ENCODE measurements at places on chromosomes 16 and 17.

DNA sequence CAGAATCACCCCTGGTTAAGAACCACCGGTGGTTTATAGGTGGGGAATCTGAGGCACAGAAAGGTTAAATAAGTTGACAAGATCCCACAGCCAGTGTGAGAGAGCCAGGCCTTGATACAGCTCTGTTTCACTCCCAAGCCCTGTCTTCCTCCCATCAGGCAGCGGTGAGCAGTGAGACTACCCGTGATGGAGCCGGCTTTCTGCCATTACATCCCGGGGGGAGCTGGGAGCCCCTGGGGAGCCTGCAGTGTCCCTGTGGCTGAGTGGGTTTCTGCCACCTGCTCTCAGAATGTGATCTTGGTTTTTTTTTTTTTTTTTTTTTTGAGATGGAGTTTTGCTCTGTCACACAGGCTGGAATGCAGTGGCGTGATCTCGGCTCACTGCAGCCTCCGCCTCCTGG is 66.4 kb downstream of the ABCC1 start:
- DNase-seq, result no peak

DNA sequence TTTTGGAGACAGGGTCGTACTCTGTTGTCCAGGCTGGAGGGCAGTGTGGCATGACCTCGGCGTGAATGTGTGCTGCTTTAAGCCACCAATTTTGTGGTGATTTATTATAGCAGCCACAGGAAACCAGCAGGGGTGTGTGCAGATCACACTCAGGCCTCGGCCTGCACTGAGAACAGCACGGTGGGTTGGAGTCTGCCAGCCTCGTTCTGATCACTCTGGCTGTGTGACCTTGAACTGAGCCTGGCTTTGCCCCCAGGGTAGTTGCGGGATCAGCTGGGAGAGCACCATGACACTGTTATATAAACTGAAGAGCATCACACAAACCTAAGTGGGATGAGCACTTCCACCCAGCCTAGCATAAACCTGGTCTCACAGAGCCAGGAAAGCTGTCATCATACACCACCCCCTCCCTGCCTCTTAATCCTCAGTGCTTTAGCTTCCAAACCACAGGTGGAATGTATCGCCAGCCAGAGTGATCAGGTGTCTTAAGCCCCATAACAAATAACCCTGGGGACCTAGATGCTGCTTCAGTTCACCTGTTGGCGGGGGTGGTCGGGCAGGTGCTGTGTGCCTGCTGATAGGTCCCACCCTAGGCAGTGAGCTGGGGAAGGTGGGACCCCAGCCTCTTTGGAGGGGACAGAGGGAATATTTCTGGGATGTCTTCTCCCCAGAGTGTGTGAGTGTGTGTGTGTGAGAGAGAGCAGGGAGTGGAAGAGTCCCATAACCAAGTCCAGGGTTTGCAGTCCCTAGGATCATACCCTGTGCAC is 28.6 kb upstream of the NDRG4 start:
- DNase-seq, result no peak

- DNase-seq, result no peak
Observed at GRCh38 chr17:70795620-70796019, 626.3 kb downstream of the KCNJ2 start.

DNA sequence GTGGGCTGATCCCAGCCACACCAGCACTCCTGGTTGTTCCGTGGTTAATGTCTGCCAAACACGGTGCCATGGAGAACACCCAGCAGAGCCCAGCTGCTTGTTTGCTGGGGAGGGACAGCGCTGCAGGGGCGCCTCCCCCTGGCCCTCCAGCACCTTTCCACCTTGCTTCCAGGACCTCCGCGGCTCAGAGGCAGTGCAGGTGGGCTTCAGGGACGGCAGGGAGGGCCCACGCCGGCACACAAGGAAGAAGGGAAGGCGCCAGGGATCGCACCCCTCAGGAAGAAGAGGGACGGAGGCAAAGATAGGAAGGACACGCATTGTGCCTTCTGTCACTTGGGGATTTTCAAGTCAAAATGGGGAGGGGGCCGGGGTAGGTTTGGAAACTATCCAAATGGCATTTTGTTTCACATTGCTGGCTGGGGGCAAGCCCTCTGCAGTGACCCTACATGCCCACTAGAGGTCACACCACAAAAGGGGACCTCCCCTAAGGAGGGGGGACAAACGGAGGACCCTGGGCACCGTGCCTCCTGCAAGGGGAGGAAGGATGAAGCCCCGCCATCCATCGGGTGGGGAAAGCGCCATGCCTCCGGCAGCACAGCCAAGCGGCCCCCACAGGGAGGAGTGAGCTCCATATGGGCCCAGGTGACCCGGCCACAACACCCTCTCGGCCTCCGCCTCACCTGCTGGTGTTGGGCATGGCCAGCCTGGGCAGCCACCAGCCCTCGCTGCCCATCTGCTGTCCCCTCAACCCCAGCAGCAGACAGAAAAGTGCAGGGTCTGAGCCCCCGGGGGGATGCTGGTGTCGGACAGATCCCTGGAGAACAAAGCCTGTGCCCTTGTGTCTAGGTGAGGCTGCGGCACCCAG is 7.5 kb upstream of the C16orf95 start:
- no peak for DNase-seq

DNA sequence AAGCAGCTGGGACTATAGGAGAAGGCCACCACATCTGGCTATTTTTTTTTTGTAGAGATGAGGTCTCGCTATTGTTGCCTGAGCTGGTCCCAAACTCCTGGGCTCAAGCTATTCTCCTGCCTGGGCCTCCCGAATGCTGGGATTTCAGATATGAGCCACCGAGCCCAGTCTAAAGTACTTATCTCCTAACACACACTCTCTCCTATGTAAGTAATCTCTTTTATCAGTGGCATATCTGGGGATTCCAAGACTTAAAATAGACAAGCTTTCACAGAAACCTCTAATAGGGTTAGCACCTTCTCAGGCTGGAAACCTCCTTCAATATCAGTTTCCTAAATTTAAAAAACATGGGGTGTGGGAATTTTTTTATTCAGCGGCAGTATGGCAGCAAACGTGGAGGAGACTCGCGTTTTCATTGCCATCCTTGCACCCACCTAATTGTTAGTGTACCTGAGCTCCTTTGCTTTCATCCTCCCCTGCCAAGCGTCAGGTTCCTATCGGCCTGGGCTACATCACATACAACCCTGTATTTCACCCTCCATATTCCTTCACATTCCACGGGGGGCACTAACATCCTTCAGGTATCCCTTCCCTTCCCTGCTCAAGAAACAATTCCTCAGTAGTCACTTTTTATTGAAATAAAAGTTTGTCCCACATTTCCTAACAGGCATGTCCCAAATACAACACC is 1.1 kb downstream of the EZH1 start:
- no peak for DNase-seq
